ENCODE measurements at places on chromosomes 3 and 15.

GRCh38 chr3:129793942-129794310, 99.6 kb downstream of the TMCC1 start:
- no peak for DNase-seq

GRCh38 chr15:79874242-79874641, 22.6 kb downstream of the MTHFS start:
- DNase-seq = no peak

DNA sequence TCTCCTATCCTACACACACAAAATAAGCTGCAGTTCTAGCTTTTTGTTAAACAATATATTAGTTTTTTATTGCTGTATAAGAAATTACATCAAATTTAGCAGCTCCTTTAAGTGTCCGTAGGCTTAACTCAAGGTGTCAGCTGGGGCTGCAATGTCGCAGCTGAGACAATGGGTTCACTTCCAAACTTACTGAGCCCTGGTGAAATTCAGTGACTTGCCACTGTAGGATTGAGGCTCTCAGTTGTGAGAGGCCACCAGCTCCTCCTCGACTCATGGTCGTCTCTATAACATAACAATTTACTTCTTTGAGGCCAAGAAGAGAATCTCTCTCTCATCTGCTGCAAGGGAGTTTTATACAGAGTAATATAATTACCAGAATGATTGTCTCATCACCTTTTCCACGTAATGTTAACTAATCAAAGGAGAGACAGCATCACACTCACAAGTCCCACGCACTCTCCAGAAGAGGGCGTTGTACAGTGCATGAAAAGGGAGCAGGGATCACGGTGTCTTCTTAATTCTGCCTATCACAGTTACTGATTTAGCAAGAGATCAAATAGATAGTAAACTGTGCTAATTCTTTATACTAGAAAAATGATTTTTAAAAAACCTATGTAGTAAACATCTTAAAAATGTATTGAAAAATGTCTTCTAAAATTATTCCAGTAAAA, 735.6 kb upstream of the GBE1 start:
- DNase-seq = no peak

DNA sequence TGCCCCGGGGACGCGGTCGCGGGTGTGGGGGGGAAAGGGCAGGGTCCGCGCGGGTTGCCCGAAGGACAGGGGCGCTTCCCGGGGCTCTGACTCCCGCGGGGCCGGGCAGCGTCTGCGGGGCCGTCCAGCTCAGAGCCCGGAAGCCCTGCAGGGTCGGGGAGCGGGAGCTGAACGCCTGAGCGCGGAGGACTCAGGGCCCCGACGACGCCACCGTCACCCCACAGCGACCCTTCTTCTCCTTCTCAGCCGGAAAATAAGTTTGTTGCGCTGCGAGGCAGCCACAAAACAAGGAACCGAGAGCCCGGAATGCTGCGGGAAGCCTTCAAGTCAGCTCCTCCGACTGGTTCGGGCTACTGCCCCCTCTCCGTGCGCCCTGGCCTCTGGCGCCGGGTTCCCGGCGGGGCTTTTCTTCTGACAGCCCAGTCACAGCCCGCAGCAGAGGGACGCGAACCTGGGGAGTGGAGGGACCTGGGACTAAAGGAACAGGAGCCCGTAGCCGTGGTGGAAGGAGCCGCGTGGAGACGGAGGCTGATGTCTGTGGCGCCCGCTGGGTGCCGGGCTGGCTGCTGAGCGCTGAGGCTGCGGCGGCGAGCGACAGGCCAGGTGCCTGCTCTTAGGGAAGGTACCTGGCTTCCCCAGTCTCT, 484 bp downstream of the CNTN4 start:
- DNase-seq = no peak

DNA sequence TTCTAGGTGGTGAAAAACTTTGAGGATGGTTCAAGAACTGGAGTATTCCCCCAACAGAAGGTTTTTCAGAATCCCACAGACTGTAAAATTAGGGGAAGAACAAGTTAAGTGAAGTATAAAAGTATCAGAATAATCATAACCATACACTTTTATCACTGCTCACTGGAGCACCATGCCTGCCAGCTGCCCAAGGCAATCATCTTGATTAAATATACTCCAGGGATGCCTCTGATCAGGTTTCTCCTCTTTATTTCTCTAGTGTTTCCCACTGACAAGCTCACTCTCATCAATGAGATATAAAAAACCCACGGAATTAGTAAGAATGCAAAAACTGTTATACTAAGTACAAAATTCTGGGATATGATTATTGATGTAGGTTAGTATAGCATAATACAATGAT, 108.0 kb downstream of the STAG1 start:
- DNase-seq = no peak

- no peak for DNase-seq
These were observed 47.5 kb upstream of the FAM98B start for GRCh38 chr15:38406436-38406835.

DNA sequence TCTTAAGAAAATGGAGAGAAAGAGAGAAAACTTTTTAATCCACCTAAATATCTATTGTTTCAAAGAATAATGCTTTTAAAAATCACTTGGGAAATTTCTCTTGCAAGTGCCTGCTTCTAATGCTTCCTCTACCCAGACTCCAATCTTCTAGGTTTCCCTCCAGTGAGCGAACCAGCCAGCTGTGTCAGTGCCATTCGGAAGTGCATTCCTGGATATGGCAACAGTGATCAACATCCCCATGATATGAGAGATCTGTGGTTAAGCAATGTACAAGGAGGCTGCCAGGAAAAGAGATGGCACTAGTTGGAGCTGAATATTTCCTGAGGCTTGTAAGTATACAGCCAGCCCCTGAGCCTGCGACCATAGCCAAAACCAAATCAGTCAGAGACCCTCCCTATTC, 53.3 kb upstream of the KCNMB2 start:
- DNase-seq = no peak

- DNase-seq = no peak
These were observed 109.8 kb downstream of the CACNA1D start for GRCh38 chr3:53604232-53604631.

DNA sequence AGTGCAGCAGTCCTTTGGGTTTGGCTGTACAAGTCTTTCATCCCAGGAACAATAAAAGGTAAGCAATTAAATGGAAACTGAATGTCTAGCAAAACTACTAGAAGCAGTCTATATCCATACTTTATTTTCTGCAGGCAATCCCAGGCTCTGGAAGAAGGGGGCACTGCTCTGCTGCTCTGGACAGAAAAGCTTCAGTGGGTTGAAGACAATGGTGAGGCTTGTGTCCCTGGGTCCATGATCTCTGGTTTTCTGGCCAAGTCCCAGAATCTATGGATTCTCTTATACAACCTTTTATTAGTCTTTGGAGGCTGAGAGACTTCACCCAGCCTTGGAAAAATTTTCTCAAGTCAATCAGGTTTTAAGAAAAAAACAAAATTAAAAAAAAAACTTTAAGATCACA, 35.6 kb downstream of the SCAP start:
- no peak for DNase-seq

DNA sequence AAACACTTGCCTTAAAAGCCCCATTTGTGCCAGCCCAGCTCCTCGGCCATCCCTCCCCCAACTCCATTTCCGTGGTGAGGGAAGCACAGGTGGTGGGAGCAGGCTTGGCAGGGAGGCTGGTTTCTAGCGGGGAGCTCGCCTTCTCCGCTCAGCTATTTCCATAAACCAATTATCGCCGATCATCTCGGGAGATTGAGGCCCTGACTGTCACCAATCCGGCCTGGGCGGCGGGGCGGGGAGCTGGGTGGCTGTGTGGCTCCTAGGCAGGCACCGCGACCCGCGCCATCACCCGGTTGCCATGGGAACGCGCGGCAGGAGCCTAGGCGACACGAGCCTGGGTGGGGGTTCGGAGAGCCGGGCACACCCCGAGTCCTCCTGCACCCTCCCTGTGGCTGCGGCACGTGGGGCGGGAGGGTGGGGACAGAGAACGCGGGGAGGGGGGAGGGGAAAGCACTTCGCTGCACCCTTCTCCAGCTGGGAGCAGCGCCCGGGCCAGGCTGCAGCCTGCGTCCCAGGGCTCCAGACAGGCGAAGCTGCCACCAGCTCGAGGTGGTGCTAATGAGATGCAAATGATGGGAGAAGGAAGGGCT, 9.3 kb downstream of the CCDC33 start:
- DNase-seq = peak; percentile 45
